Left ventricle myocardium inferior (tissue), 1 donor: ENCODE measurements at places on chromosomes 13 and 19.
A peak's percentile ranks its signal among the peaks of the same experiment; 100 is the strongest.

- DNase-seq = peak; percentile 52
Measured at GRCh38 chr19:40718774-40719391, 2.0 kb downstream of the ITPKC start.

GRCh38 chr13:49098198-49098597 lies 121.9 kb upstream of the MLNR start:
- DNase-seq = no peak

GRCh38 chr13:98599502-98600328 lies 22.8 kb upstream of the STK24 start:
- no peak for DNase-seq

- no peak for DNase-seq
Measured at GRCh38 chr19:32453736-32454135, 48.2 kb downstream of the DPY19L3 start.

GRCh38 chr13:50153401-50153800 lies 138.2 kb downstream of the KCNRG start:
- DNase-seq = no peak

DNA sequence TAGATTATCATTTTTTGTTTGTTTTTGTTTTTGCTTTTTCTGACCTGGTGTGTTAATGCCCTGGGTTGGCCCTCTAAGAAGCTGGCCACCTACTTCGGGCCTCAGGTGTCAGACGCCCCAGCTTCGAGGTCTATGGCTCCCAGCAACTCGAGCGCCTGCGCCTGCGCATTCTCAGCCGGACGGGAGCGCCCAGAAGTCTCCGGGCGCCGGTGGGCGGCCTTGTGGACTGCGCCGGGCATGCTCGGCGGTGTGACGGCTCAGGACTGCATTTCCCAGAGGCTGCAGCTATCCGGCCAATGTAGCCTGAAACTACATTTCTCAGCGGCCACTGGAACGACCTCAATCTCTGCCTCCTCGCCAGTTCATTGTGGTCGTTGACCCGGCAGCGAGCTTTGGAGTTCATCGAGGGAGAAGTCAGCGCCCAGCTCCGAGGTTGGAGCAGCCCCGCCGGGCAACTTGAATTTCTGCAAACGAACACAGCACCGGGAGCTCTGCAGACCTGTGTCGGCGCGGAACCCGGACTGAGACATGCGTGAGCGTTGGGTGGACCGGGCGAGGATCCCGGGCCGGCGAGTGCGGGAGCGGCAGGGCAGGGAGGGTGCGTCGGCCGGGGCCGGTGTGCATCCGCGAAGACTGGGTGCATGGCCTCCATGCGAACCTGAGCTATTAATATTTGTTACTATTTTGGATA lies at the start of gene ZNF30:
TSS of gene ZNF30 (plus strand) at position 219 of the 691 bp plus-strand sequence. CDS start 3,045 bp downstream, outside the sequence.
- peak; percentile 94 for DNase-seq

DNA sequence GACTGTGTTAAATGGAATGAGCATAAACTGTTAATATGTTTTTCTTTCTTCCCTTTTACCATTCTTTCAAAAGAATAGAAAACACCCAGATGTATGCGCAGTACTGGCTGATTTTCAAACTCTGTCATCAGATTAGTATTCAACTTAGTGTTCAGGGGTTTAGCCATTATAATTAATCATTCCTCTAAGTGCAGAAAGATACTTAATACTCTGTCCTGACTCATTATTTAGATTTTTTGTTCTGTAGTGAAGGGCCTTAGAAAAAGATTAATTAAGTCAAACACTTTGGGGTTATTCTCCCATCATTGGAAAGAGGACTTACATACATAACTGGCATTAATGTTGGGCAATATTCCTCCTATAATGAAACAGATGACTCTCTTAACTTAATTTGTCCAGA lies 1316.7 kb upstream of the SLC10A2 start:
- no peak for DNase-seq
